Activated CD4-positive, alpha-beta T cell treated with anti-CD3 and anti-CD28 coated beads, Interleukin-2, amount 10 ng/mL, durations not matched to agents 7 days and 5 days (primary cell): ENCODE measurements at places on chromosomes 16 and 17.

DNA sequence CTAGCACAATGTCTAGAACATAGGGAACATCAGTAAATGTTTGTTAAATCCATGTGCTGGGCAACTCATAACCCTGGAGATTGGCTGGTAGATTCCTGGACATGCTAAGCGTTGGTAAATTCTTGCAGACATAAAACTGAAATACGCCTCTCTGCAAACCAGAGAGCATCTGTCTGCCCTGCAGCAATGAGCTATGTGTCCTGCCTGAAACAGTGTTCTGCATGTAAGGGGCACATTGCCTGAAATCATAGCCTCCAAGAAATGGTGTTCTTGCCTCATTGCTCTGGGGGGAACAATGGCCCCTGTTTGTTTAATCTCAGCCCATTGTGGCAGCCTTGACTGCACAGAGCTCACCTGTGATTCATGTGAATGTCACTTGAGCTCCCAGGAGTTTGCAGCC lies 113.5 kb upstream of the CCL2 start:
- no peak for DNase-seq

DNA sequence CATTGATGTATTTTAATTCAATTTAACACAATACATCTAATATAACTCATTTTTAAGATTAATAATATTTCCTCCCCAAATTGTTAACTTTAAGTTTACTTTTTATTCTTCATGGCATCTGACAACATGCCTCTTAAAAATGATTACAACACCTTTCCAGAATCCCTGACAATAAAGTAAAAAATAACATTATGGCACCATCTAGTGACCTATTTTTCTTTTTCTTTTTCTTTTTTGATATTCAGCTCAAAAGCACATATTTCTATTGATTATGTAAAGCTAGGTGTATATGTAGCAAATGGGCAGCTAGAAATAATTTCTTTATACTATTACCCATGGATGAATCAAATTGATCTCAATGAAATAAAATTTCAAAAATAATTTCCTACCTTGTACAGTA lies 834.3 kb upstream of the CDH8 start:
- DNase-seq = no peak

GRCh38 chr16:49846800-49847199 lies 9.1 kb downstream of the ZNF423 start:
- DNase-seq = no peak

DNA sequence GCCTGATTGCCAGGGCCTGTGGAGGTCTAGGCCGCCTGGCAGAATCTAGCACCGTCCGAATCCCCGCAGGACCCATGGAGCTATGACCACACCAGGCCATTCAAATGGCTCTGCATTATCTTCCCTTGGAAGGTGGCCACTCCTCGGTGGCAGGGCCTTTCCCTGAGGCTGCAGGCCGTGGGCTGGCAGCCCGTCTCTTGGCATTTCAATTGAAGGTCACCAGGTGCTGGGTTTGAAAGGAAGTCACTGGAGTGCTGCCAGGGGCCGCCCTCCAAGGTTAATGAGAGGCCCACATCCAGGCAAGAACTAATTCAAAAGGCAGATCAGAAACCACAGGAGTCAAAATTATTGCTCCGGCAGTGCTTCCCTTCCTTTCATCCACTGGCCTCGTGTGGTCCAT lies 27.7 kb upstream of the CACNG5 start:
- no peak for DNase-seq

DNA sequence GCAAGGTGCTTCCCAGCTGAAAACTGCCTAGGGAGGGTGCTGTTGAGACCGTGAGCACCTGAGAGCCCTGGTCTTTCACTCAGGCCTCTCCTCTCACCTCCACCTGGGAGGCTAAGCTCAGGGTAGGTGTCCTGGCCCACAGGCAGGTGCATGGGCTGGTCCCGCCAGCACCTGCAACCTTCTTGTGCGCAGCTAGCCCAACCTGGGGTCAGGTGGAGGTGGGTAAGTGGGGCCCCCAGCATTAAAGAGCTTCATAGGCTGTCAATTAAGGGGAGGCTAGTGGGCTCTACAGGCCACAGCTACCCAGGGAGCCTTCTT lies 8.7 kb downstream of the ADCY7 start:
- no peak for DNase-seq

DNA sequence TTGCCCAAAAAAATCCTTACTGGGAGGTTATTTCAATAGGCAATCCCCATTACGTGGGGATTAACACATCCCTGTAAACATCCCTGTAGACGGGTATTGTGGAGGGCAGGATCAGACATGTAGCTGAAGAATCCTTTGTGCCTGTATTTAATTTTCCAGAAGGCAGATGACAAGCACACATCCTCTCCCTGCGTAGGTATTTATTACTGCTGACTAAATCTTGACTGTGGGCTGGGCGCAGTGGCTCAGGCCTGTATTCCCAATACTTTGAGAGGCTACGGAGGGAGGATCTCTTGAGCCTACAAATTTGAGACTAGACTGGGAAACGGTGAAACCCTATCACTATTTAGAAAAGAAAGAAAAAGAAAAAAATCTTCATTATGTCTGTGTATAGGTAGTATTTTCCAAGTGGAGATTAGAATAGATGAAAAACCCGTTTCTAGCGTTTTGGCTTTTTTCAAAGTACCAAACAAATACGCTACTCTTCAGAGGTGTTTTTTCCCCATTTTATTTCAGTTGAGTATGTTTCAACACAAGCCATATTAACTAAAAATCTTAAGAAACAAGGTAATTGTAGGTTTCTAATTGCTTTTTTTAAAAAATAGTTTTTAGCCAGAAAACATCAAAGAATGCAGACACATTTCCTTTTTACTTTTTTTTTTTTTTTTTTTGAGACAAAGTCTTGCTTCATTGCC lies 1.5 kb upstream of the MARF1 start:
- no peak for DNase-seq

DNA sequence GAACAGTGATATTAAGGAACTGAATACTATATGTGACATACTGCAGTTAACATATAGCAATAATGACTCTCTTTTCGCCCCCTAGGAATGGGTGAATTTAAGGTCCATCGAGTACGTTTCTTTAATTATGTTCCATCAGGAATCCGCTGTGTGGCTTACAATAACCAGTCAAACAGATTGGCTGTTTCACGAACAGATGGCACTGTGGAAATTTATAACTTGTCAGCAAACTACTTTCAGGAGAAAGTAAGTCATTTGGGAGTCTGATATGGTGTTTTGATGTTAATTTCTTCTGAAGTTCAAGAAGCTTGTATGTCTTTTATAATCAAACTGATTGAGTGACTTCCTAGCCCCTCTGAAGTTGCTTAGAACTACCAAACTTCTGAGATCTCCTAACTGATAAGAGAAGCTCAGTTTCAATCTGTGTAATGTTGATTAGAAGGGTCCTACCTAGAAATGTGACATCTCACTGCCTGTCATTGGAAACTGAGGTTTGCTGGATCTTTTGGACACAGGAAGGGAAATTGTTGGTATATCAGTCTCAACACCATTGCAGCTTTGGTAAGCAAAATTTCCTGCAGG lies 1.0 kb downstream of the UTP4 start:
- no peak for DNase-seq
